A549 treated with AZD2906 at 1 μM for 4 hours (cell line): ENCODE measurements at places on chromosomes 11 and 22. TPM values are rescaled to one million over a fixed set of nuclear protein-coding genes. Genes with fewer than 3 reads are reported as not detected.

Gene ELF5
- not detected in 5 replicates for total RNA-seq

Gene GGTLC2
- total RNA-seq: not detected in 5 replicates

Gene INS
- not detected in 5 replicates for total RNA-seq

Gene CD3G
- total RNA-seq: not detected in 5 replicates
